Fibroblast of skin of right quadriceps (primary cell): ENCODE measurements at places on chromosomes 2 and 18.

- DNase-seq, result no peak
Observed at GRCh38 chr2:10524851-10525572, 76.9 kb upstream of the ODC1 start.

- no peak for DNase-seq
Observed at GRCh38 chr2:42863320-42863719, 70.9 kb upstream of the HAAO start.

- no peak for DNase-seq
Observed at GRCh38 chr2:101018934-101019333, 16.8 kb downstream of the RPL31 start.

- peak; percentile 92 for DNase-seq
Observed at GRCh38 chr2:189096769-189097447, 82.7 kb downstream of the COL5A2 start.

DNA sequence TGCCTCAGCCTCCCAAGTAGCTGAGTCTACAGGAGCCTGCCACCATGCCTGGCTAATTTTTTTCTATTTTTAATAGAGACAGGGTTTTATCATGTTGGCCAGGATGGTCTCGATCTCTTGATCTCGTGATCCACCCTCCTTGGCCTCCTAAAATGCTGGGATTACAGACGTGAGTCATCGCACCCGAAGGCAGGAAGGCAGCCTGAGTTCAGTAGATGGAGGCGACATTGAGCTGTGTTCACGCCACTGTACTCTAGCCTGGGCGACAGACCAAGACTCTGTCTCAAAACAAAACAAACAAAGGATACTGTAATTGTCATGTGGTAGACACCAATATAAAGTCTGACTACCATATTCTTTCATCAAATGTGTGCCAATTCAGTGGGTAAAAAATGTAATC, 500.9 kb upstream of the DSEL start:
- DNase-seq, result no peak

DNA sequence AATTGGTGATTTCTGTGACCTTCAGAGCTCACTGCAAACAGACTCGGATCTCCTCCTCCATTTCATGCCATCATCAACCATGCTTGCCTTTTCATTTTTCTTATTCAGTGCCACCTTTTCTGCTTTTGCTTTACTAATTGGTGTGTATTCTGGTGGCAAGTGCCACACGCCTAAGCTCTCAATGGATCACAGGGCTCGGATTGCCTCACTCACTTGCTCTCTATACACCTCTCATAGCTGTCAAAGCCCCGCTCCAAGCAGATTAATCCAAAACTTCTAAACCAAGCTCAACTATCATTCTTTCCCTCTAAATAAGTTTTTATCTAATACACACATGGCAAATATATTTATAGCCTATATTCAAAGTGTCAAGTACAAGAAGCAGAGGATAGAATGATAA, 86.4 kb downstream of the PLEKHM3 start:
- no peak for DNase-seq

DNA sequence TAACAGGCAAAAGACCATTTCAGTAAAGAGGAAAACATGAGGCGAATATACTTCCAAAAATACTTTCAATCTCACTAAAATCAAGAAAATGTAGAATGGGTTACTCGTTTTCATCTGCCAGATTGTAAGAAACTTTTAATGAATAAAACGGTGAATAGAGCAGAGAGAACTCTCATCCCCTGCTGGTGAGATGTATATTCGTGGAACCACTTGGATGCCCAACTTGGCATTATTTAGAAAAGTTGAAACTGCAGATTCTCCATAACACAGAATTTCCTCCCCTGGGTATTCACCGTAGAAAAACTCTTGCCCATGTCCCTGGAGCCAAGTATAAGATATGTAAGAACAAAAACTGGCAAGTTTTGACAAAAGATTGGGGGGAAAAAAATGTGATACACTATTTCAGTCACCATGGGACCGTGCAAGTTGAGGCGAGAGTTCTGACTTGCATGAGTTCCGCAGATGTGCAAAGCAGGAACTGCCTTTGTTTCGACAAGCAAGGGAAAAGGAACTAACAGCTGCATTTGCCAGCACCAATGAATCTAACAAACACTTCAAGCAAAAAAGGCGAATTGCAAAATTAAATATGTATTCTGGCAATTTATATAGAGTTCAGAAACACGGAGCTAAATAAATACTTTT, 14.8 kb downstream of the TIMM21 start:
- DNase-seq, result no peak

DNA sequence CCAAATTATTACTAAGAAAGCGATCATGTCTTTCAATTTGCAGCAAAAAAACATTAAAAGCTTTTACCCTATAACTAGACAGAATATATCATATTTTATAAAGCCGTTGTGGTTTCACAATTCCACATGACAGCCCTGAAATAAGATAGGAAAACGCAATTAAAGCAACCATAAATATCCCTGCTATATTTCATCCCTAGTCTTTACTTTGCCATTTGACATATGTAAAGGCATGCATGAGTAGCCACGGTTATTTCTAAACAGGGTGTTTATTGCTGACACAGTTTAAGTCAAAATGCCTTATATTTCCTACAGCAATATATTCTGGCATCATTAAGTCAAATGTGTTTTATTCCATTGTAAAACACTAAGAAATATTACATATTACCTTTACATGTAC, 239.9 kb downstream of the DSEL start:
- peak; percentile 28 for DNase-seq

GRCh38 chr2:152336119-152336853, 1.3 kb downstream of the FMNL2 start:
- DNase-seq, result peak; percentile 45

- no peak for DNase-seq
Observed at GRCh38 chr2:216474925-216475670, 23.5 kb upstream of the RPL37A start.

DNA sequence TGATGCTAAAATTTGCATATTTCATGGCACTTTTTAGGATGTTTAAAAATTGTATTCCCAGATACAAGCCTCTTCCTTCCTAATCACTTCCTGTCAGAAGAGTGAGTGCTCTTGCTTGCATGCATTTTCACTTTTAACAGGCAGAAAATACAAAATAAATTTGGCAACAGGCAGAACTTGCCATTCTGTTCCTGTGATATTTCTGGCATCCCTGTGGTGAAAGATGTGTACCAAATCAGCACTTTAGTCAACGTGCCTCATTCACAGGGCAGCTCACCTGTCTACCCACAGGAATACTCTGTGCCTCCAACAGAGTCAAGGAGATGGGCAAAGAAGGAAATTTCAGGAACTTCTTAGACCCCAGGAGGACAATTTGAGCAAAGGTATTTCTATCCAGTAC, 360.9 kb downstream of the AKAIN1 start:
- no peak for DNase-seq

GRCh38 chr2:119195001-119195400, 28.6 kb upstream of the STEAP3 start:
- DNase-seq, result no peak

GRCh38 chr18:35038881-35039491, 2.2 kb upstream of the MAPRE2 start:
- DNase-seq, result no peak

- DNase-seq, result no peak
Observed at GRCh38 chr2:232219496-232219870, 159.1 kb upstream of the ALPP start.

- DNase-seq, result peak; percentile 83
Observed at GRCh38 chr2:222904557-222905258, 43.9 kb downstream of the ACSL3 start.

DNA sequence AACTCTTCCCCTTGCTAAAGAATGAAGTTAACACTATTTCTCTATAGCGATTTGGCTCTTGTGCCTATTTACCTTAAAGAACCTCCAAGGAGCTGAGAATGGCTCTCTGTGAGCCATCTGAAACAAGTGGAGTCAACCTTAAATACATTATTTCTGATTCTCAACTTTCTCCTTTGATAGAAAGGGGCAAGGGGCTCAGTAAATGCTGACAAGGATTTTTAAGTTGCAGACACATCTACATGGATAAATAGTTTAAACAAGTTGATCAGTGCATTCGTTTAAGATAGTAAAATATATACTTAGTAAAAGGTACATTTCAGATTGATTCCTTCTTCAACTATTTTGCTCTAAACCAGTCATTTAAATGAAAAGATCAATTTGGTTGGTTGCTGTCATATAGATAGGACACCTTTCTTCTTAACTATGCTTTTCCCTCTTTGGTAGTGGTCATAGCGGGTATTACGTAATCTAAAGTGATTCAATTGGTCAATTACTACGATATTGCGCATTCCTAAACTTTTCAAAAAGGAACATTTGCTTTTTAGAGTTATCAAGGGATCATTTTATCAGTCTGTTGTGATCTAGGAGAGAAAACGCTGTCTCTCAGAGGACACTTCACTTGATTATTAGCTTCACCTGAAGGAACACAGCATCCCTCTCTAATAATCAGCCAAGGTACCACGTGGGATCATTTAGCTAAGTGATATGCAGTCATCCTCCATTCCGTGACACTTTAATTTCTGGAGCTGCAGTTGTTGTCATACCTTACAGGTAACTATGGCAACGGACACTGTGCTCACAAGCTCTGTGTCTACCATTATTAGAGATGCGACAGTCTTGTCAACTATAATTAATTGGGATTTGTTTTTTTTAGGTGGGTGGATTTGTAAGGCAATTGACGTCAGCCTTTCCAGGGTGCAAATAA, 50.9 kb upstream of the KCNE4 start:
- DNase-seq, result no peak

DNA sequence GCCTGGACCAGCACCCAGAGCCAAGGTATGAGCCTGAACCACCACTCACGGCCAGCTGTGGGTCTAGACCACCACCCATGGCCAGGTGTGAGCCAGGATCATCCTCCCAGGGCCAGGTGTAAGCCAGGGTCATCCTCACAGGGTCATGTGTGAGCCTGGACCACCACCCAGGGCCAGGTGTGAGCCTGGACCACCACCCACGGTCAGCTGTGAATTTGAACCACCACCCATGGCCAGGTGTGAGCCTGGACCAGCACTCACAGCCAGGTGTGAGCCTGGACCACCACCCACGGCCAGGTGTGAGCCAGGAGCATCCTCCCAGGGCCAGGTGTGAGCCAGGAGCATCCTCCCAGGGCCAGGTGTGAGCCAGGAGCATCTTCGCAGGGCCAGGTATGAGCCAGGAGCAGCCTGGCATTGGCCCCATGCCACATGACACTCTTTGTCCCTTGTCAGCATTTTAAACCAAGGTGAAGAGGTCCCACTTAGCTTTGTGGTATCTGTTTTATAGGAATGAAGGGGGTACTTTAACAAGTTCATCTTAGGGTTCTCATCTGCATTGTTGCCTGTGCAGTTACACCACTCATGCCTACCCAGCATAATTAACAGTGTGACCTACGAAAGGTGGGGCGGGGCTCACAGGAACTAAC, 71.2 kb downstream of the AGAP1 start:
- no peak for DNase-seq

DNA sequence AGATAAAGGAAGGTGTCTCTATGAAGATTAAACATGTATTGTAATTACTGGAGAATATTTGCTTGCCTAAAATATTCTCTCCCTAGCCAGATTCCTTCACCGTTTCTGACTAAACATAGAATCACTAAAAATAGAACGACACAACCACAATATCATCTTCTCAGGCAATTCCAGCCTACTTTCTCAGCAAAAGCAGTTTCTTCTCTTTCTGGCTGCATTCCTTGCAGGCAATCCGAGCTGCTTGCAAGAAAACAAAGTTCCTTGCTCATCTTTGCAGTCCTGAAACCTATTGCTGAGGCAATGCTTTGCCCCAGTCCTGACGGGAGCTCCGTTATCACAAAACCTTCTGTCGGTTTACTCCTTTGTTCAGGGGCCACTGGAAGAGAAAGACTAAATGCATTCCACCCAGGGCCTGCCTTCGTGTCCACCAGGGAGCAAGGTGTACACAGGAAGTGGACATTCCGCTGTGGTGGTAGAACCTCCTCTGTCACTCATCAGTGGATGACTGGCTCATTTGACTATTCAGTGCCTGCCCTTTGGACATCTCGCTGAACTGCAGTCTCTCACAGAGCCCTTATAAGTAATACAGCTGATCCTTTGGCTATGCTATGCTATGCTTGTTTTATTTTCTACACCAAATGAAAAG, 239.2 kb upstream of the DOK6 start:
- DNase-seq, result peak; percentile 66

GRCh38 chr2:9693646-9694045, 62.8 kb upstream of the YWHAQ start:
- no peak for DNase-seq

DNA sequence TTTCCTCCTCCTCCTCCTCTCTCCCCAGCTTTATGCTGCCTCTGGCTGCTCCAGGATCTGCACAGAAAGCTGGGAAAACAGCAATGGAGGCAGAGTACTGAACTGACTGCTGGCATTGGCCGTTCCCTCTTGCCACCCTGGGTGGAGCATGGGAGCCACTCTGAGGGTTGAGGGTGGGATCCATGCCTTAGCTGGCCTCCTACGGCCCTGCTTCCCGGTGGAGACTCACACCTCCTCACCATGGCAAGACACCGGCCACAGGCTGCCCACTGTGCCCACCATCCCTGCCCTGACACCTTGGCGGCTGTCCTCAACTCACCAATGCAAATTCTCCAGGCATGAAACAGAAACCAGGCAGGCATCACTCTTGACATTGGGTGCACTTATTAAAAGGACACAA, 832.3 kb upstream of the ID2 start:
- no peak for DNase-seq

DNA sequence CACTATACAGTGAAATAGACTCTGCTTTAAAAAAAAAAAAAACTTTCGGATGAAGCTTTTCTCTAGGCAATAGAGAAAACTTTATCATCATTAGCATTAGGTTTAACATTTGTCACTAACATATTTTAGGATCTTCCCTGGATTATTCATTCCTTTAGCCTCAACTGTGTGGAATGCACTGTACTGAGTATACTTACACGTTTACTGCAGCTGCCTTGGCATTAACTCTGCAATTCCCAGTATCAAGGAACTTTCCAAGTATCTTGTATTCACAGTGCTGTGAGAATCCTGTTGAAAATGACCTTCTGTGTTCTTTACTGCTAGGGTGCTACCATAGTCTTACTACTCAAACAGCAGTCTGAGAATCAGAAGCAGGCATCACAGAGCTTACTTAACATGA, 328.2 kb upstream of the COL3A1 start:
- peak; percentile 82 for DNase-seq

DNA sequence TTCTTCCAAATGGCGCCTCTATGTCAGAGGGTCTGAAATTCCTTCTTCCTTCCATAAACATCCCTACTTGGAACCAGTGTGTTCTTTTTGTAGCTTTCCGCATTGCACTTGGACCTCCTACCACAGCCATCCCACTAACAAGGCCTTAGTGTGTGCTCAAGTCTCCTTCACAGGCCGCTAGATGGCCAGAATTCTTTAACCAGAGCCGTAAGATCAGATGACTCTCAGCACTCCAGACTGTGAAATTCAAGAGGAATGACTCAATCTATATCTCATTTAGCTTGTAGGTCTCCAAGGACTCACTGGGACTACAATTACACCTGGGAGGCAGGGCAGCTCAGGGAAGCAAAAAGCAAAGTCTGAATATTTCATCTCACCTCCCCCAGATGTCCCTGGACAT, 298.9 kb downstream of the EIPR1 start:
- no peak for DNase-seq

- no peak for DNase-seq
Observed at GRCh38 chr18:37409878-37410277, 155.7 kb downstream of the CELF4 start.

- DNase-seq, result no peak
Observed at GRCh38 chr2:239660390-239661230, 259.8 kb upstream of the HDAC4 start.
